ENCODE measurements at places on chromosomes 7 and 10.

- H3K36me3 ChIP-seq = peaks cover 14% of the 10 kb centered on the region
- H3K4me1 ChIP-seq = peaks cover 6% of the 10 kb centered on the region
- H3K27ac ChIP-seq = no peak overlapping the region
- no peaks in the 10 kb centered on the region for H3K27me3 ChIP-seq
Observed at GRCh38 chr10:31030800-31031199, 865 bp downstream of the ZNF438 start.

DNA sequence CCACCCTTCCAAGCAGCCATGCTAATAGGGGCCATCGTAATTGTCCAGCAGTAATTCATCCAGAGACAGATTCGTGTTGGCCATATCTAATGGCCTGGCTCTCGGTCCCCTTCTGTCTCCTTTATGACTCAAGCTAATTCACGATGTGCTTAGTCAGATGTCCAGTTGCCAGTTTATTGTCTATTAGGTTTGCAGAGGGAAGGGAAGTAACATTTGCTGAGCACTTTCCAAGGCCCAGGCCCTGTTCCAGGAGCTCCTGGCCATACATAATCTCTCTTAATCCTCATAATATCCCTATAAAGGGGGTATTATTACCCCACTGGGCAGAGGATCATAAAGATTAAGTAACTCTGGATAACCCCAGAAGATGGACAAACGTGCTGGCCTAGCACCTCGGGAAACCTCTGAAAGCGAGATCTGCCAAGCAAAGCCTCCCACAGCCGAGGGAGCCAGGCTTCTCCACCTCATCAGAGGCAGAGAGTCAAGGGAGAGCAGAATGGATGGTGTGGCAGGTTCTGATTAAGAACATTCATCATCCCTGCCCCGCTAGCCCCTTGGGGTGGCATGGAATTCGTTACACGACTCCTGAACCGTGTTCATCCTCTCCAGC lies 153.7 kb downstream of the PLXNA4 start:
- H3K4me1 ChIP-seq = peaks cover 17% of the 10 kb centered on the region
- no peaks in the 10 kb centered on the region for H3K27me3 ChIP-seq
- no peak for DNase-seq
- H3K27ac ChIP-seq = no peak overlapping the region

GRCh38 chr10:122328676-122329075 lies 45.8 kb upstream of the PLEKHA1 start:
- no peak overlapping the region for H3K4me3 ChIP-seq
- no peak overlapping the region for H3K27ac ChIP-seq
- no peaks in the 10 kb centered on the region for H3K4me1 ChIP-seq
- no peaks in the 10 kb centered on the region for H3K36me3 ChIP-seq

GRCh38 chr10:22931948-22932347 lies 4.1 kb downstream of the ARMC3 start:
- no peak for DNase-seq
- H3K27me3 ChIP-seq = no peaks in the 10 kb centered on the region
- peaks cover 4% of the 10 kb centered on the region for H3K36me3 ChIP-seq
- no peaks in the 10 kb centered on the region for H3K4me1 ChIP-seq

GRCh38 chr7:37212556-37212955 lies 236.1 kb downstream of the ELMO1 start:
- H3K27me3 ChIP-seq = no peaks in the 10 kb centered on the region
- H3K36me3 ChIP-seq = peaks cover 21% of the 10 kb centered on the region
- no peak for DNase-seq
- peaks cover 5% of the 10 kb centered on the region for H3K4me1 ChIP-seq
- H3K4me3 ChIP-seq = no peak overlapping the region

DNA sequence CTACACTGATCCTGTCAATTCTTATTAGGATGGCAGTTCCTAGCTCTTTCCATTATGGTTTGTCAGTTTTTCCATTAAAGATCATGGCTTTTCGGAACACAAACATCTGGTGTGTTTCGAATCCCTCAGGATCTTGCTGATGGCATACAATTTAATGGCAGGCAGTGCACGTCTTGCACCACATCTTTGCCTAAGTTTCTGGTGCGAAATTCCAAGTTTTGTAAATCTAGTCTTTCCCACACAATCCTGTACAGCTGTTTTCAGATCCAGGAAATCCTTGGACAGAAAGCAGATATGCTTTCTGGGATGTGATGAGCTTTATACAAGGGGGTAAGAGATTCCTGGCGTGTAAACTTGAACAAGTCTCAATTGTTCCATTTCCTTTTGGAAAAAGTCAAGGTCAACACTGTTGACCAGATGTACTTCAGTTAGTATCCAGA lies 224.3 kb upstream of the PHYHIPL start:
- no peaks in the 10 kb centered on the region for H3K27me3 ChIP-seq
- H3K36me3 ChIP-seq = no peaks in the 10 kb centered on the region
- H3K27ac ChIP-seq = no peak overlapping the region
- no peaks in the 10 kb centered on the region for H3K4me1 ChIP-seq
- DNase-seq = no peak
- no peak overlapping the region for H3K4me3 ChIP-seq

Measured in effector memory CD8-positive, alpha-beta T cell (primary cell).